NCI-H146 (cell line): ENCODE measurements at places on chromosomes 6 and 20.

DNA sequence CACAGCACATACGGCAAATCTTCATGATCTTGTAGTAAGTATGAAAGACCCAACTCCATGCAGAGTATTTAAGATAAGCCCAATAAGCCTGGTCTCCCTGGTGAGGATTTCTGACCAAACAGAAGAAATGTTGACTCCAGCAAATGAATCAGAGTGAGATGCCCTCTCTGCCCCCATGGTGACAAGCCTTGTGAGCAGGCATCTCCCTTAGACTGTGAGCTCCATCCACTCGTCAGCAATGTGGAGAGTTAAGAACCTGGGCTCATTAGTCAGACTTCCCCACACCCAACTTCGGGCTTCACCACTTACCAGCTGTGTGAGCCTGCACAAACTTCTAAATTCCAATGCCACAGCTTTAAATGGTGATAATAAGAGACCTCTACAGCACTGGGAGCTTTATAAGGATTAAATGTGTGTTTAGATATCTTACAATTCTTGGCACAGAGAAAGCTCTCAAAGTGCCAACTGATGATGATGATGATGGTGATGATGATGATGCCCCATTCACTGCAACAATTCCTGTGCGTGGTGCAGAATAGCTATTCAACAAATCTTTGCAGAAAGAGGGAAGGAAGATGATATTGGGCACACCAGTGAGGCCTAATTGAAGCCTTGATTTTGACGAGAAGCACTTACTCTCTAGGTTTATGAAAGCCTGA, 253.4 kb upstream of the TAB2 start:
- DNase-seq, result no peak

- DNase-seq, result no peak
Observed at GRCh38 chr6:98576791-98577190, 257.6 kb upstream of the POU3F2 start.

DNA sequence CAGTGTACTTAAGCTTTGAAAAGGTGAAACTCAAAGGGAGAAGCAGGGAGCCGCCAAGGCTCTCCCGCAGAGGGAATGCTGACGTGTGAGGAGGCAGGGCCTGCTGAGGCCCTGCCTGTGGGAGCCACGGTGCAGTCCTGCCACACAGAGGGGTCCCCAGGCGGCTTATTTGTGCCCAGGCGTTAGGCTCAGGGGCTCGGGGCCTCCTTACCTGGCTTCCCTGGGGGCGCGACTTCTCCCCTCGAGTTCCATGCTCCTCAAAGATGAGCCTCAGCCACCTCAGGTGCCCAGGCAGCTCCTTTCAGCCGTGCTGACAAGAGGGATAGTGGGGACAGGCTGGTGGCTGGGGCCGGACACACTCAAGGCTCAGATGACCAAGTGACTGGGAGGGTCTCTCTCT, 2.2 kb upstream of the KIF25 start:
- no peak for DNase-seq

DNA sequence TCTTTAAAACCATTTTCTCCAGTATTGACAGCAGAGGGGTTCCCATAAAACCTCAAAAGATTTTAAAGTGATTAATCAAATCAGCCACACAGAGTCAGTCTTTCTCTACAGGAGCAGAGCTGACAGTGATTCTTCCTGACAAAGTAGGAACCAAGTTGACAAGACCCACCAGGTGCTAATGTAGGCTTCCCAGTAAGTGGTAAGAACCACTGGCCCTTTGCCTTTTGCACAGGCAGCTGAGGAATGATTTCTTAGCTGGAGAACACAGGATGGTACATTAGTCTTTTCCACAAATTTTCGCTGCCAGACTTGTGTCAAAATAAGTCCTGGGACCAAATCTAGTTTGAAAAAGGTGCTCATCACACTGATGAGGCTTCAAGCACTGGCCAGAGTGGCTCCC, 95.8 kb downstream of the ARMC2 start:
- no peak for DNase-seq

- DNase-seq, result no peak
Observed at GRCh38 chr6:21639316-21639715, 45.8 kb downstream of the SOX4 start.

GRCh38 chr6:10396785-10397184, 18.1 kb downstream of the TFAP2A start:
- no peak for DNase-seq

DNA sequence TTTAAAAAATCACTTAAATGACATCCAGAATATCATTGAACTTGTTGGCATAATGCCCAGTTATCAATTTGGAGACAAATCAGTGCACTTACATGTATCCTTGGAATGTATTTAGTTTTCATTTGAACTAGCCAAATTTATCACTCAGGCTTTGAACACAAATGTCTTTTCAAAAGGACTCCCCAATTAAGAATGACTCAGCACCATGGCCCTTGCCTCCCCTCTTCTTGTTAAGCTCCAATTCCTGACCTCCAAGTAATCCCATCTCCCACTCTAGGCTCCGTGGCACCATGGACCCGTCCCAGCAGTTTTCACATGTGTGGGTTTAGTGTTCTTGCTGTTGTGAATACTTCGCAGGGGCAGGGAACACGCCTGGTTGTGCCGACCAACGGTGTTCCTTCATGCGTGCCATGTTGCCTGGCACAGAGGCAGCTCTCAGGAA, 2.7 kb downstream of the AKAP12 start:
- no peak for DNase-seq

DNA sequence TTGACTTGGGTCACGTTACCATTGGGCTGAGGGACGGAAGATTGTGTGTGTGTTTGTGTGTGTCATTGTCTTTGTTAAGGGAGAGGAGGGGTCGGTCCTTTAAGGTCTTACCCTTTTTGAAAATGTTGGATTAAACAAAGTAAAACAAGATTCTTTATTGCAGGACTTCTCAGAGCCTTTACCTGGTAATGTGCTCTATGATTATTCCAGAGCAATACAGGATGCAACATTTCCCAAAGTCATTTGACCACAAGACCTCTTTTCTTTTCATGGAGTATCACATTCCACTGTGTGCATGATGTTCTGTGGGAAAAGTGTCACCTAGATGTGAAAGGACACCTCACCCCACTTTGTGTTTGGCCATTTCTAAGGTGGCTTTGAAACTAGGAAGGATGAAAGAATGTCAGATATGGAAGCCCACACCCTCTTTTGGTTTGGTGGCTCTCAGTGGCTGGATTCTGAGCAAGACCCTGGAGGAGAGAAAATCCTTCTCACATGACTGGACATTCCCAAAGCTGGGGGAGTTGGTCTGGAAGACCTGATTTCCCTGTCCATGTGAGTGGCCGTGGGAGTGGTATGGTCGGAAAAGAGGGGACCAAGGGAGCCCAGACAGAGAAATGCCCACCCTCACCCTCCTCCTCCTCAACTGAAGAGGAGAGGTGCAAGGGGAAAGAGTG, 18.2 kb upstream of the ZNF831 start:
- DNase-seq, result no peak

- DNase-seq, result no peak
Observed at GRCh38 chr6:31614684-31615578, at the start of gene AIF1. TSS of gene AIF1 (plus strand) at chr6:31615234. CDS start at chr6:31615330, 96 bp downstream.

DNA sequence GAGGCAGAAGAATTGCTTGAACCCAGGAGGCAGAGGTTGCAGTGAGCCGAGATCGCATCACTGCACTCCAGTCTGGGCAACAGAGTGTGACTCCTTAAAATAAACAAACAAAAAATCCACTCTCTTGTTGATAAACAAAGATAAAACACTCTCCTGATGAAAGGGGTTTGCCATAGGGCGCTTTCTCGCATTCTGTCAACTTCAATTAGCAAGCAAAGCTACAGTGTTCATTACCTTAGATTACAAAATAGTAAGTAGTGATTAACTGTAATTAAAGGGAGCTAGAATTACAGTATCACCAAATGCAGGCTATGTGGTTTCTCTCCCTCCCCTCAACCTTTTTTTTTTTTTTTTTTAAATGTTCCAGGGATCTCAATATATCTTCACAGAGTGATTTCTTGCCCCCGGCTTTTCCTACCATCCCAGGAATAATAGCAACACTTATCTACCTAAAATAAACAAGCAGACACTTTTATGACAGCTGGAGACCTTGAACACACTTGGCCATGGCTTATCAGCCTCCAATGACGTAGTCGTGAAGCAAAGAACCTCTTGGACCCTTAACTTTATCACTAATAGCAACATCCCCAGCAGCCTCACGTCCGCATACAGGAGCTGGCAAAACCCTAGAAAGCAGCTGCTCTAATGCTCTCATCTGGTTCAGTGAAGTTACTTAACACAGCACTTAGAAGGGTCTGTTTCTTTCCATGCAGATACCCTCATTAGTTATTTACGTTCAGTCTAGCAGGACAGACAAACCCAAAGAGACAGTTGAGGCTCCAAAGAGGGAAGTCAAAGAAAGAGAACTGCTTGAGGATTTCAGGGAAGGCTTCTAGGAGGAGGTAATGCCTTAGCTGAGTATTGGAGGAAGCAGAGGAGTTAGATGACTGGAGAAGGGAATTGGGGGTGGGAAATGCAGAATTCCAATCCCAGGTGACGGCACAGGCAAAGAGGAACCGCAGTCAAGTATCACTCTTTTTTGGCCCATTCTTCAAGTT, 37.9 kb upstream of the NEDD9 start:
- no peak for DNase-seq

- DNase-seq, result no peak
Observed at GRCh38 chr6:34146021-34146782, at the start of gene GRM4. TSS of gene GRM4 (minus strand) at chr6:34146087. CDS start at chr6:34133496, 12,591 bp downstream.

DNA sequence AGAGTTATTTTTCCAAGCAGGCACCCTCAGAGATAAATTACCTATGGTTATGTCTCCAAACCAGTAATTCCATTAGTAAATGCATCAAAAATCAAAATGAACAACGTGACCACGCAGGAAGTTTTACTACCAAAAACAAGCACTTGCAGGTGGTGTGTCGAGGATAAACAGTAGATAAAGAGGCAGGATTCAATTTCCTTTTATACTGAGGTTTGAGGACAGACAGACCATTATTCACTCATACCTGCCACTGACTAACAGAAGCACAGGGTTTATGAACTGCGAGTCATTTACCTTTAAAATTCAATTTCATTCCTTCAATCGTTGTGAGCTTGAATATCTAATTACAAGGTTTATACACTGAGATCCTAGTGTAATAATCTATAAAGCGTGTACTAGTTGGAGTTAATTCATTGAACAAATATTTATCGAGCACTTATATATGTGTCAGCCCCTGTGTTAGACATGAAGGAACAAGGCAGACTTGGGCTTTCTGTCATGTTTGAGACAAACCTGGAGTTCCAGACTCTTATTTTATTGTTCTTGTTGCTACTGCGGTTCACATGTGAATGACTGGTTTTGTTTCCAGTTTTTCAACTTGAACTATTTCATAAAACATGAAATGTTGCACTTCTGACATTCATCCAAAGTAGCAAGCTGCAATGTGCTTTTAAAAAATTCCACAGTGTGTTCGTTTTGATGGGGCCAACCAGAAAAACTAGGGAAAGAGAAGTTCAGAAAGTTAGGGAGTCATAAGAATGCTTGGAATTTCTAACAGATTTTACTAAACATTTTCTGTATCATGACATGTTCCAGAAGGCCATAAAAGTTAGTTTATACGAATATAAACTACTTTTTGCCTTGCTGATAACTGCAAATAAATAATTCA, 205.6 kb downstream of the UST start:
- peak; percentile 77 for DNase-seq

DNA sequence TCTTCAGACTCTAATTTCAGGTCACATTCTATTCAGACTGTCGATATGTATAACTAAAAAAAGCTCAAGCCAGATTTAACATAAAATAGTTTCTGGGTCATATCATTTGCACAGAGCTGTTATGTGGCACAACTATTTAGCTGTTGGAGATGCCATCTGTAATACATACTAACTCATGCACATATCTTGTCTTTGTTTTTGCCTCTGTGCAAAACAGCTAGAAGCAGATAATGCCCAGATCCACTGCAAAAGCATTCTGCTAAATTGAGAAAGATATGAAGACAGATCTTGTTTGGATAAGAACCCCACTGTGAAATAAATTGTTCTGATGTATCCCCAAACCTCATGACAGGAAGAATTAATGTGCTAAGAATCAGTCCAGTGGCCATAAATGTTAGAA, 522.8 kb upstream of the AGPAT4 start:
- DNase-seq, result no peak

DNA sequence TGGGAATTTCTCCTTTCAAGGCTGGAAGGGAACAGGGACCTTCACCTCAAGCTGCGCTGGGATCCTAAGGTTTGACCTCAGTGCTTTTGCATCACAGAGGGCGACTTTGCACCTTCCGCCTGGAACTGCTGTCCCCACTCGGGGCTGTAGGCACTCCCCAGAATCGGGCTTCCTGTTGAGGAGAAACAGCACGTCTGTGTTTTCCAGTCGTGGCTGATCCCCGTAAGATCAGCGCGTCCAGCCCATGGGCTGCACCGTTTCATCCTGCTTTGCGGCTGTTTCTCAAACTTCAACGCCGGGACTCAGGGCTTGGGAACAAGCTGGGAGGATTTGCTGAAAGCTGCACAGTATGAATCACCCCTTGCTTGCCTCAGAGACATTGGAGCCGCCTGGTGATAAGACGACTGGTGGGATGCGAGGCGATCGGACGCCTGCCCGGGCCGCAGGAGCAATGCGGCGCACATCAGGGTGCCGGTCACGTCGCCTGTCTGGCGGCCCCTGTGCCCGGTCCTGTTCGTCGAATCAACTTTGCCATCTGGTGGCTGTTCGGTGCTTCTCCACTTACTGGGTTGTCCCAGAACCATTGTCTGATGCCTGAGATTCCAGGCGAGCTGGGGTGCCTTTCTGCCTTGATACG, 53.6 kb upstream of the FRMD1 start:
- peak; percentile 41 for DNase-seq

DNA sequence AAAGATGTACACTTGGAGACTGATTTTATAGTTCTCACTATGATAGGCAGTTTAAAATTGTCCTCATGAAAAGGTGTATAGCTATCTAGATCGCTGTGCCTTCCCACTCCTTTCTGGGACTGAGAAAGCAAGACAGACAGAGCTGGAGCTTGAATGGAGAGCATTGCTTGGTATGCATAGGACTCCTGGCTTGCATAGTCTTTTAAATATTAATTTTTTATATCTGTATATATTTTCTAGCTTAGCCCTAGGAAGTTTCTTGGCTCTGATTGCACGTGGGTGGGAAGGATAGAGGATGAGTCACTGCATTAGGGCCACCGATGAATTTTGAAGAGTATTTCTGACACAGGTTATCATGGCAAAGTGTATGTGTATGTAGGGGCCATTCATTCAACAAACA, 150.0 kb upstream of the SPACA1 start:
- DNase-seq, result no peak

DNA sequence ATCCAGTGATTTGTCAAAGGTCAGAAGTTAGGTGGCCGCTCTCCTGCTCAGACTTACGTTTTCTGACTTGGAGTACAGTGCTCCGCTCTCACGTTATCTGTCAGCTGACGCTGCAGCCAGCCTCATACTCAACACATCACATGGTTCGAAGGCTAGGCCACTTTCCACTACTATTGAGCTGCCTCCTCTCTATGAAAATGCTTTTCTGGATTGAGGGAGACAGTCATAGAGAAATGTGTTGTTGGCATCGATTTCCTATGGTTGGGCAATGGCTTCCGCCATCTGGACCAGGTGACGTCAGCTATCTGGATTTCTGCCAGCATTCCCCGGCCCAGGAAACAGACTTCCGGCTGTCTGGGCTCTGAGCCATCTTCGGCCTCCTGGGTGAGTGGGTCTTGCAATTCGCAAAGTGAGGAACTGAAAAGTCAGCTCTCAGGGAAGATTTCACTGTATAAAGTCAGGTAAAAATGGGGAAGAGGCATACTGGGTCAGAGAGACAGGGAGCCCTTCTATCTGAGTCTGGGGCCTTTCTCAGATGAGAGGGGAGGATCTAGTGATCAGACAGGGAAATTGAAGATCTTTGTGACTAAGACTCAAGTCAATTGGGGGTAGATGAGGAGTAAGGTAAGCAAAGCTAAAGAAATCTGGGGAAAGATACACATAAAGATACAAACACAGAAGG, 37.5 kb upstream of the IER3 start:
- DNase-seq, result peak; percentile 86
